HEK293T (cell line): ENCODE measurements at places on chromosomes 12 and 14.

- no peak for DNase-seq
Measured at GRCh38 chr14:22780941-22781300, 14.4 kb downstream of the OXA1L start.

GRCh38 chr12:12996209-12996608, 3.9 kb downstream of the HEBP1 start:
- DNase-seq: no peak

DNA sequence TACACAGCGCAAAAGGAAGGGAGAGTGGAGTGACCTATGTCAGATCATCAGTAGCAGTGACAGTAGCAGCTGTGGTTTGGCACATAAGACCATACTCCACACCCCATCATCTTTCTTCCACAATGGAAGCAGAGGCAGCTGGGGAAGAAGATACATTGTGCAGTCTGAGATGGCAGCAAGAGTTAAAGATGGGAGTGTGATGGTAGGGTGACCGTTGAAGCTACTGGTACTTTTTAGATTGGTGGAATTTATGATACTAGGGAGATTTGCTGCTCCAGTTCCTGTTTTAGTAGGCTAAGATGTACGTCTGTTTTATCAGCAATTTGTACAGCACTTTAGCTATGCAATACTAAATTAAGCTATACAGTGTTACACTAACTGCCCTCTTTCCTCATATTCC, 291.0 kb downstream of the FUT8 start:
- DNase-seq: no peak

DNA sequence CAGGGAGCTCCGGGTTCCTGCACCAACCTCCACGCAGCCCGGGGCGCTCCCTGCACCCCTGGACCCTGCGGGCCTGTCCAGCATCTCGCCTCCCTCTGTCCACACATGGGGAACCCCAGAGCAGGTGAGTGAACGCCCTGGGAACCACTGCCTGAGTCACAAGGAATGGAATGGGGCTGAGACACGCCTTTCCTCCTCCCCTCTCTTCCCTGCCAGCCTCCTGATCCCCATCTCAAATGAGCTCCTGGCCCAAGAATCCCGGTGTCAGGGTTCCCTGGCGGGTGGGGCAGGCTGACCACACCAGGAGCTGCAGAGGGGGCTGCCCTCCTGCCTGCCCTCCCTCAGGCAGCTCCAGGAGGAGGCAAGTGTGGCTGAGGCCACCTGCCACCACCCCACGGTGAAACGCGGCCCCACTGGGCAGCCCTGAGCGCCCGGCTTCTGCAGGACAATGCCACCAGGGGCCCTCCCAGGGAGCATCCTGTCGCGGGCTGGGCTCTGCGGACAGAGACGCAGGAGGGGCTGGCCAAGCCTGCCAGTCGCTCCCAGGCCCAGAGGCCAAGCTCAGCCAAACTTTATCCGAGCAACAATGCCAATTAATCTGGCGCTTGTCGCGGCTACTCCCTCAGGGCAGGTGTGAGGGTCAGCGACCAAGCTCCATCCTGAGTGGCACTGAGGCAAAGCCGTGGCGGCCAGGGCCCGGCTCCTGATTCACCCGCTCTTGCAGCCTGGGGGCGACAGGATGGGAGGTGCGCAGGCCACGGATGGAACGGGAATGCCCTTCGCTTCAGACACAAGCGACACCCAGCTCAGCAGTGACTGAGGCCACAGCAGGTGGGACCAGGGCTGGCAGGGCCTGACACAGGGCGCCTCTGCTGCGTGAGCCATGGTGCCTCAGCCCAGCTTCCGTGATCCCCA, 44.3 kb downstream of the GALNT9 start:
- DNase-seq: no peak

DNA sequence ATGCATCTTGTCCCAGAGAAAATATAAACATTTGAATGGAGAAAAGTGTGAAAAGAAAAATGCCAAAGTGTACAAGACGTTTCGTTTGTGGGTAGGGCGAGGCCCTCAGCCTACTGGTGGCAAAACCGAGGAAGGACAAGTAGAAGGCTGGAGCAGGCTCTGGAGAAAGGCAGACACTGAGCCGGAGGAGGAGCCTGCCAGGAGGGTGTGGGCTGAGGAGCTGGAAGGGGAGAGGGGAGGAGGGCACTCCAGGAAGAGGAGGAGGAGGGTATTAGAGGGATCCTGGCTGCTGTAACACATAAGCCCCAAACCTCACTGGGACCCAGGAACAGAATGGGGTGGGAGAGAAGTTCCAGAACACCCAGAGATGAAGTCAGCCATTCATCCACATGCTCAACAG, 47.7 kb downstream of the CLMN start:
- DNase-seq: no peak

DNA sequence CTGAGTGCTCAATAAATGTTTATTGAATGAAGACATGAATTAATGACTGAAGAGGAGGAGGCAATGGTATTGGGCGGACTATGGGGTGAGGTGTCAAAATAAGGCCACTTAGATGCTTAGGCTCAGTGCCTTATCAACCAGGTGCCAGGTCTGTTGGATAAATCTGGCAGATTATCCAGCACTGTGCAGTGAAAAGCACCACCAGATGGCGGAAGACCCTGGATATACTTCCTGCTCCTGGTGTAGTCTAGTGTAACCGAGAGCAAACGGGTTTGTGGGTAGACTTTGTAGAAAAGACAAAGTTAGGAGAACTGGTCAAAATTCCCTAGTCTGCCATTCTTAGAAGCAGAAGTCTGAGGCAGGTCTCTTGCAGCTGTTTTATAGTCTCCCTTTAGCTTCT, 306.3 kb downstream of the ATP23 start:
- peak; percentile 10 for DNase-seq

DNA sequence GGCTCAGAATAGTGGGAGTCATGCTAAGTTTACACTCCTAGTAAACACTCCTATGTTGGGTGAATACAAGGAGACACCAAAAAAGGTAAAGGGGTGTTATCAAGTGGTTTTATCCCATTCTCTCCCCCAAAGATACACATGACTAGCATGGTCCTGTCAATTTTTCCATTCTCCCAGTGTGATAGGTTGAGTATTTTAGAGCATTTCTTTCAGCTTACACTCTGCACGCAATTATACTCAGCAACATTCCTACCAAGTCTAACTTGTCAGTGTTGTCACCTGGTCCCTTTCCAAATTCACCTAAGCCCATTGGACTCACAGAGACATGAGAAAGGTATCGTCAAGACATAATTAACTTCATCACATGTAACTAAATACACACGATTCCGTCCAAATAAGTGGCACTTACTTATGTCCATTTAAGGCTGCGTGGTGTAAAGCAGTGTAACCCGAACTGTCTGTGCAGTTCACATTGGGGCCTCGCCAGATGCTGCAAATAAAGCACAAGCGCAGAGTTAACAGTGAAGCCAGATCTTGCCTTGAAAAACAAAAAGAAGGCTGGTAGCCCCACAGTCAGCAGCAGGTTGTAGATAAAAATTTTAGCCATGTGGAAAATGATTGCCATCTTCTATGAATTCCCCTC, 159.7 kb downstream of the ANKS1B start:
- no peak for DNase-seq

GRCh38 chr12:89072294-89073026, 279.8 kb downstream of the DUSP6 start:
- DNase-seq: no peak

DNA sequence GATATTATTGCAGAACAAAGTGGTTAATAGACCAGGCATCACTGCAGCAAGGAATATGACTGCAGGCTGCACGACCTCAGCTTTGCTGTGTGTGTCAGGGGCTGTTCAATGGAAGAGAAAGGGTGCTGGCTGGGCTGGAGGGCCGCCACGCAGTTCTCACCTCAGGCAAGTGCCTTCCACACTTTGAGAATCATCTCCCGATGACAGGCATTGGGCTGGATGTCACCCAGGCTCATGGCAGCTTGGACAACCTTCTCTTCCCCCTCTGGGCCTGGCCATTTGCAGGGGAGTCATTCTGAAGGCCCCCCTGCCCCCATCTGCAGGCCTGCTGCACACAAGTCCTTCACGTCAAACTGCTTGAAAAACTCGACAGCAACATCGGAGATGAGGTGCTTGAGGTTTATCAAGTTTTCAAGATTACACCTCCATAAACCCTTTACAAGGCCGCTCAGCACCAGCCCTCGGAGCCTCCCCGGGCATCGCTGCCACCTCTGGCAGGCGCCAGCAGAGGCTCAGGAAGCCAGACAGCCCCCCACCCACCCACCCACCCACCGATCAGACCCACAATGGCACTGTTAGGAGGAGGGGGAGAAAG, 165.9 kb upstream of the GSC start:
- DNase-seq: no peak

DNA sequence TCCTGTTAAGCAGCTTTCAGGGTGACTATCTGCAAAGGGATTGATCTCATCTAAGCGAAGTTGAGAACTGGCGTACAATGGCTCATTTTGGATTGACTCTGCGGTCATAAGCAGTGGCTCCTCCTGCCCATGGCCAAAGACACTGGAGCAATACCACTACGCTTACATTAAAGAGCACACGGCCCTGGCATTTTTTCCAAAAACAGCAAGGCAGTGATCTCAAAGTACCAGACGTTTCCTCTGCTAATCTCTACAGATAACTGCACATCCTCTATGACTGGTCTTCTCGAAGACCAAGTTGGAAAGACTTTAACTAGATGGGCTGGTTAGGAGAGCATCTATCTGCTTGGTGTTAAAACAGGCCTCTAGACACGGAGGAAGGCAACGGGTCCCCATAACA, 2.7 kb downstream of the PITPNM2 start:
- no peak for DNase-seq

DNA sequence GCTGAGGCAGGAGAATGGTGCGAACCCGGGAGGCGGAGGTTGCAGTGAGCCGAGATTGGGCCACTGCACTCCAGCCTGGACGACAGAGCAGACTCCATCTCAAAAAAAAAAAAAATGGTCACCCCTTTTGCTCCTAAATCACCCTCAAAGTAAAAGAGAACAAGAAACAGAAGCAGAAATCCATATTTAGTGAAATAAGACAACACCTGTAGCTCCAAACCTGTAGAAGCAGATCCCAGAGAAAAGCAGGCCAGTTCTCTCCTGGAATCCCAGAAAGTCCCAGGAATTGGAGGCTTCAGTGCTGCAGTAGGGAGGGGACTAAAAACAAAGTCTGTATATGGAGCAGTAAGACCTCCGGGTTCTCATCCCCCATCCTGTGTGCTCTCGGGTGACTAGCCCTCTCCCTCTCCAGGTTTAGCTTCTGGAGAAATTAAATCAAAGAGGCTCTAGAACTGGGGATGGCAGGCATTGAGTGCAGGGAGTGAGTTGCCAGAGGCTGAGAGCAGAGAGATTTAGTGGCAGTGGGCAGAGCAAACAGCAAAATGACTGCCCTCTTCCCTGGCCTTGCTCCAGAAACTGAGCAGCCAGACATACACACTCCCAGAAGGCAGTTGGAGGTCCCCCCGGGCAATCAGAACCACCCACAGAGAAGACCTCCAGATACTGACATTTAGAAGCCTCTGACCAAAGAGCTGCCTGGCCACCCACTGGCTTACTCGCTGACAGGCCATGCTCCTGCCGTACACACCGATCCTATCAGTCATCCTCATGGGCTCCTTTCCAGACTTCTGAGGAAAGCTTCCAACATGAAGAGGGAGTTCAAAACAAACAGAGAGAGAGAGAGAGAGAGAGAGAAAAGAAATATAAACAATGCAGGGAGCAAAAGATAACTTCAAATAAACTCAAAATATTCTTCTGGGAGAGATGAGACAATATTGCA, 6.3 kb upstream of the MLXIP start:
- DNase-seq: peak; percentile 47

DNA sequence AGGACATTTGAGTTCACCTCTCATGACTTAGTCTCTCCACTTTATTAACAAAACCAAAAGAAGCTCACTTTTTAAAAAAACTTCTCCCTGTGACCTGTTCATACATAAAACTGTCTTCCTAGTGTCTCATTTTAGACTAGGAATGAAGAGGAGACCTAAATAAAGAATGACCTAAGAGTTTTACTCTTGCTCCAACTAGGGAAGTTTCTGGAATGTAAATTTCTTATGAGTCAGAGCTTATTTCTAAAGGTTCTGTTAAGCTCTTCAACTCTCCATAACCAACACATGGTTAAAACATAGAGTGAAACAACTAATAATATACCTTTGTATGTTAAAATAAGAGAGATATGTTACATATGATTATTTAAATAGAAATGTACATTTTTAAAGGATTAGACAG, 369.8 kb downstream of the EMP1 start:
- no peak for DNase-seq

DNA sequence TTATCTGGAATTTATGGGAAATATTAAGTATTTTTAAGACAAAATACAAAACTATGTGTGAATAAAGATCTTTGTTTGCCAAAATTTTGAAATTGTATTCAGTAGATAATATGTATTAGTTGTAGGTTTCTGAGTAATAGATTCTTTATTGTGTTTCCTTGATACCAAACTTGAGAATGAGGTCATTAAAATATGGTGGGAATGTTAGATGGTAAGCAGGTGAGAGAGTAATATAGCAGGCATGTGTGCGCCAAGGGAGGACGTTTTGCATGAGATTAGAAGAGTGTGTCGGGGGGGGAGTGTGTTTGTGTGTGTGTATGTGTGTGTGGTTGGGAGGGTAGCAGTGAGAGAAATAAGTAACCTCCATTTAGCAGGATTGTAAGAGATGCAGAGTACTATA, 376.5 kb downstream of the NPAS3 start:
- DNase-seq: no peak

GRCh38 chr12:87163122-87163521, 866.1 kb downstream of the C12orf50 start:
- no peak for DNase-seq

GRCh38 chr12:20567413-20567812, 127.7 kb upstream of the SLCO1C1 start:
- DNase-seq: no peak

- no peak for DNase-seq
Measured at GRCh38 chr12:89140141-89140540, 212.2 kb downstream of the DUSP6 start.

GRCh38 chr12:91142221-91142631, 30.9 kb upstream of the LUM start:
- DNase-seq: no peak

GRCh38 chr12:121990692-121991603, 30.7 kb upstream of the BCL7A start:
- DNase-seq: no peak

DNA sequence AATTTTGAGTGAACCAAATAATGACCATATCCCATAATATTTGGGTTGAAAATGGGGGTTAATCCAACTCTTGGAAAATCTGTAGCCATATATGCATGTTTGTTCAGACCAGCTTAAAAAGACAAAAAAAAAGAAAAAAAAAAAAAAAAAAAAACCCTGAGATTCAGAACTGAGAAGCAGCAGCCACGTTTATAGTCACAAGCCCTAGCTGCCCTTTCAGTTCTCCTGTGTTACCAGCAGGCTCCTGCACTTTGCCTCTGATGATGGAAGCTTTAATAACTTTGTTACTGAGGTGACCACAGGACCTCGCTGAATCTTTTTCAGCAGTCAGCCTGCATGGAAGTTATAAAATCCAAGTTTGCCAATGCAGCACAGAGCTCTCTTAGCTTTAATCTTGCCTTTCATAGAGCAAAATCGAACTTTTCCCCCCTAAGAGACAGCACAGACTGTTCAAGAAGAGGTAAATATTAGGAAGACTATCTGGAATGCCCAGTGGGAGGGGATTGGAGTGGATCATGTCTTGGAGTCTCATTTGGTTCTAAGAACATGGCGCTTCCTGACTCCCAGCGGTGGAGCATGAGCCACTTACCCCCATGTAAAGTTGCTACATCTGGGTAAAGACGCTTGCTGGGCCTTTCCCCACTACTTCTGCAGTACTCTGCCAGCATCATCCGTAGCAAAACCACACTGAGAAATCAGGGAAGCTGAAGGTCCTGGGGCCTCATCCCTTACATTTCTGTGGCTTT, 20.6 kb downstream of the GNG2 start:
- no peak for DNase-seq

- no peak for DNase-seq
Measured at GRCh38 chr14:100096656-100097055, 31.4 kb downstream of the EVL start.
